T follicular helper cell (primary cell): ENCODE measurements at places on chromosomes 7 and 10.
A peak's percentile ranks its signal among the peaks of the same experiment; 100 is the strongest.

DNA sequence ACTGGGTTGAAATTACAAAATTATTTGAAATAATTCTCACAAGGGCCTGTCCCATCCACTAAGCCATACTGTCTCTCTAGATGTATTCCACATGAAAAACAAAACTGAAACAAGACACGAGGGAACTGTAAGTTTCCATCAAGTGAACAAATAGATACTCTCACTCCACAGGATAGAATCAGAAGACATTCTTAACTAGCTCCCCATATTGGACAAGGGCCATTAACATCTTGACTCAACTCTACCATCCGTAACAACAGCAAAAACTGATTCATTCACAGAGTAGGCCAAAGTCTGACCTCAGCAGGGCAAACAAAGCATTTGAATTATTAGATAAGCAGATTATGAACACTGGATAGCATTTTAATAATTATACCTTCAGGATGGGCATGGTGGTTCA, 29.1 kb downstream of the UBE2H start:
- DNase-seq = no peak

- peak; percentile 33 for DNase-seq
Measured at GRCh38 chr10:23314835-23315239, 29.8 kb downstream of the C10orf67 start.

DNA sequence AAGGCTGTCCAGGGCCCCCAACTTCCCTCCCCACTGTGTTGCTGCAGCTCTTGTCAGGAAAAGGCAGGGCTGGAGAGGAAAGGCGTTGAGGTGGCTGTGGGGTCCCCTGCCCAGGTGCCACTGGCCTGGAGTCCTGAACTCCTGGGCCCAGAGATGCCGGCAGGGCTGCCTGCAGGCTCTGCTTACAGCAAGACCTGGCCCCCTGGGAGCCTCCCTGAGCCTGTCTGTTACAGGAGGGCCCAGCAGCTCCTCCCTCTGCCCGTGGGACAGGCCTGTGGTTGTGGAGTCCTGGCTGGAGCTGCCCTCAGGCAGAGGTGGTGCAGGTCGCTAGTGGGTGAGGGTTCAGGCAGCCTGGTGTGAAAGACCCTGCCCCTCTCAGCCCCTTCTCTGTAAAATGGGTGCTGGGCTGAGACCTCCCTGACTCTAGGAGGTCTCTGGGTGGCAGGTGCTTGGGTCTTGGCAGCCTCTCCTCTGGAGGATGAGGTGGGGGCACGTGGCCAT, 9.9 kb downstream of the ANTXRL start:
- no peak for DNase-seq

- no peak for DNase-seq
Measured at GRCh38 chr7:40507166-40507565, 372.4 kb downstream of the SUGCT start.

DNA sequence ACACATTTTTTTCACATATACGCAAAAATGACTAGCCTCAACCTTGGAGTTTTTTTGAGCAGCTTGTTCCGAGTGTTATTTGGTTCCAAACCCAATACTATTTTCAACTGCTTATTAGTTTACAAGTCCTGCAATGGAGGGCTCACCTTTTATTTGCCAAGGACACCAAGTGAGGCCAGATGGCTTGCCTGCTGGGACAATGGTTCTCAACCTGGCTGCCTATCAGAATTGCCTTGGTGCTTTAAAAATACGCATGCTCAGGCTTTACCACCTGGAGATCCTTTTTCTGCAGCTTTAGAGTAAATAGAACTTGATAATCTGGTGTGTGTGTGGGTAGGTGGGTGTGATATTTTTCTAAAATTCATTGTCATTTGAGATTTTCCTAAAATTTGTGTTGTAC, 276.8 kb downstream of the MTERF1 start:
- no peak for DNase-seq

DNA sequence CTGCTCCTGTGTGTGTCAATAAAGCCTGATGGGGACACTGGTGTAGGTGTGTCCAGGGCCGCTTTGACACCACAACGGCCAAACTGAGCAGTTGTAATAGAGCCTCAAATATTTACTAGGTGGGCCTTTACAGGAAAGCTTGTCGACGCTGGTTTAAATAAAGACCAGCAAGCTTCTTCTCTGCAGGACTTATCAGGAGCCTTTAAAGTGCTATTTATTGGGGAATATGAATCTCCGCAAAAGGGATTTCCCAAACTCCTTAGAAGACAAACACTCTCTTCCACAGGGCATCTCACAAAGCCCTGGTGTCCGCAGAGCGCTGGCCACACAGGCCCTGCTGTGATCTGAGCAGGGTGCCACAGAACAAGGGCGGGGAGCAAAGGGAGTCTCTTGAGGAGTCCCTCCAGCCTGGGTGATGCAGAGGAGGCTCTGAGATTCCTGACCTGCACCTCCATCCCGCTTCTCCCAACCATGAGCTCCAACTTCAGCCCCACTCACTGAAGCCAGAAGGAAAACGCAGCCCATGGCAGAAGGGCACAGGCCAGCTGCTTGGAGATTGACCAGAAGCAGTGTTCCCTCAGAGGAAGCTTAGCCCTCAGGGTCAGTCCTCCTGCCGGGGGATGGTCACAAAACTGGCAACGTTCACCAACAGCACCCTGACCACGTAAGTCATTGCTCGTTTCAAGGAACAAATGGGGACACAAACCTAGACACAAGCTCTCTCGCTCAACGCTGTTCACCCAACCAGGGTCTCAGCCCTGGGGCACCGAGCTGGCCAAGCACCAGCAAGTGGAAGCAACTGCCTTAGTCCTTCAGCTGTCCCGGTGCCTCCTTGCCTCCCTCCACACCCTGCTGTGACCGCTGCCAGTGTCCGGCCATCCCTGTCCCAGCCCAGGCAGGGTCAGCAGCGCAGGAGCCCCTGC, 129.5 kb downstream of the OAT start:
- DNase-seq = no peak

DNA sequence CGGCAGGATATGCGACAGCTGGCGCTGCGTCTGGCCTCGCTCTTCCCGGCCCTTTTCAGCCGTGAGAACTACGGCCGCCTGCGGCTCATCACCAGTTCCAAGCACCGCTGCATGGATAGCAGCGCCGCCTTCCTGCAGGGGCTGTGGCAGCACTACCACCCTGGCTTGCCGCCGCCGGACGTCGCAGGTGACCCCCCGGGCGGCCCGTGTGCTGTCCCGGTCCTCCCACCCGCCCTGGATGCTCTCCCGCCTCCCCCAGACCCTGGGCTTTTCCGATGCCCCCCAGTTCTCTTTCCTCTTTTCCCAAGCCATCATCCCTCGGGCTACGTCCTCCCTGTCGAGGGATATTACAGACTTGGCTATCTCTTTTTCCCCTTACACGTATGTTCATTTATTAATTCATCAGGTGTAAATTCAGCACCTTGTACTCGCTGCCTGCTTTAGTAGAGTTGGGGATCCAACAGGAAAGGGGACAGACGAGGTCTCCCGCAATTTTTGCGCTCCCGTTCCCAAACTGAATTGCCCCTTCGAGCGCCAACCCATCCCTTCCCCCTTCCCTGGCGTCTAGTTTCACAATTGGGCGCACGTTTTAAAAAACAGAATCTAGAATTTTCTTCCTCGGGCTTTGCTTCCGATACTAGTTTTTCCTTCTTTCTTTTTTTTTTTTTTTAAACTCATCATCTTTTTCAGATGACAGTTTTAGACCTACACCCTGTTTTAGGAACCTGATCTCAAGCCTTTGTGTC, 846 bp downstream of the MINPP1 start:
- DNase-seq = peak; percentile 12

DNA sequence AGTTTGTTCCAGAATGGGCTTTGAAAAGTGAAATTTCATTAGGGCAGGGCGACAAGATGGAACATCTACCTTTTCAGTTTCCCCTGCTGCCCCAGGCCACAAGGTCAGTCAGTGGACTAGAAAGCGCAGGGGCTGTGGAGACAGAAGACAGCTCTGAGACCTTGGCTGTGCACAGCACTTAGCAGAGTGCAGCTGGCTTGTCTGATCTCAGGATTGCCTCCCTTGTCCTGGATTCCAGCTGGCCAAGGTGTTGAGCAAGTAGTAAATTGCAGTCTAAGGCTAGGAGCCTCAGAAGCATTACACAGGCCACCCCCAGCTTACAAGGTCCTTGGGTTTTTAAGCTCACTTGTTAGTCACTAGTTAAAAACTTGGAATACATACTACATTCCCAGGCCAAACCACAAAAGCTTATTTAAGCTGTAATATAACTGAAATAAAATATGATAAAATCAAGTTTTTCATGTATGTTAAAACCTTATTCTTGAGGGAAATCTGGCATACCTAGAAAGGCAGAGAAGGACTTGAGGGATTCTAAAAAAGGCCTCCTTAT, 67.3 kb upstream of the NPY start:
- no peak for DNase-seq

- DNase-seq = peak; percentile 46
Measured at GRCh38 chr7:27130540-27131389, at the start of gene HOXA4. Gene HOXA4, minus strand, starts transcription at chr7:27130757. Its CDS starts 24 bp downstream, at chr7:27130733.

DNA sequence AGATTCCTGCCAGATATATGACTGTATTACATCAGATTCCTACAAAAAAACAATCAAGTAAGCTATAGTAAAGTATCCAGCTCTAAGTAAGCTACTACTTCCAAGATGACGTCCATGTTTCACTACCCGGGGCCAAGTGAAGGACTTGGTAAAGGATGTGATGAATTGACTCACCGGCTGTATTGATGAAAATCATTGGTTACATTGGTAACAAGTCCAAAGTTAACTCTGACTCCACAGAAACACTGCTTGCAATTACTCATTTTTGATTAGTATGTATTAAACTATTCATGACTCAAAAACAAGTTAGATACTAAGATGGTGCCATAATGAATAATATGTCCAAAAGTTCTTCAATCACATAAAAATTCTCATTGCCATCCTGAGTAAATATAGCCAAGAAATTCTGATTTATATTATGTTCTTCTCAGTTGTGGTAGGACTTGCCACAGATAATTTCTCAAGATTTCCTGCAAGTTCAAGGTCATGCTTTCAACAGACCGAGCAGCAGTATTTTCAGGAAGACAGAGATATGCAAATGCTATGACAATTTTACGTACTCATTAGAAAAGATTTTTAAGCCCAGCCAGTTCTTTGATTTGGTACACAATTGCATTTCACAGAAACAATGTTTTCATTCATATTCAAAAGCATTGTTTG, 12.6 kb upstream of the DNAJC1 start:
- no peak for DNase-seq

GRCh38 chr7:150412518-150413488, 33.7 kb downstream of the ZNF775 start:
- no peak for DNase-seq

- DNase-seq = no peak
Measured at GRCh38 chr10:67803588-67804394, 34.2 kb downstream of the DNAJC12 start.

GRCh38 chr7:26534649-26535482, 243.2 kb downstream of the SNX10 start:
- no peak for DNase-seq

DNA sequence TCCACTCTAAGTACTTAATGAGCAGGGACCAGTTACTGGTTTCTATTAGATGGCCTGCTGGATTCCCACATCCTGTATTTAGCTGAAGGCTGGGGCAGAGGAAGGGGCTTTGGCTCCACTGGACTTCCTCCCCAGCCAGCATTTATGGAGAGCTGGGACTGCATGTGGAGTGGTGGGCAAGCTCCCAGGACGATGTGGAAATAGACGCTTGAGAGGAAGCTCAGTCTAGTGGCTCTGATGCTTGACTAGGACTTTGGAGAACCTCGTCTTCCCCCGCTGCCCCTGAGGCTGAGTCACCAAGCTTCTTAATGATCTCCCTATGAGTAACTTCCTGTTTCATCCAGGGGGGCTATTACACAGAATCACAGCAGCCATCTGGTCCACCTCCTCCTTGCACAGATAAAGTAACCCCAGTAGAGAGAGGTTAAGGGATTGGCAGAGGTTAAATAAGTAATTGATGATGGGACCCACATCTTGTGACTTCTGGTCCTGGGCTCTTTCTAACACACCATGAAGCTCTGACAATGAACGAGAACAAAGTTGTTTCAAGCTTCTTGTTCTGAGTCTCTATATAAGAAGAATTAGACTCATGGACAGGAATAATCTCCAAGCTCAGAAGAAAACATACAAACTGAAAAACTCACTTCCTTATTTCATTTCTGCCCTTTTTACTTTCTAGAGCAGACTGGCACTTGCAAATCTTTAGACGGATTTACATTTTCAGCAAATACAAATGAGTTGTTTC, 126.2 kb downstream of the PRPF18 start:
- DNase-seq = no peak

GRCh38 chr7:39613577-39613976, 9.8 kb upstream of the RALA start:
- DNase-seq = no peak

DNA sequence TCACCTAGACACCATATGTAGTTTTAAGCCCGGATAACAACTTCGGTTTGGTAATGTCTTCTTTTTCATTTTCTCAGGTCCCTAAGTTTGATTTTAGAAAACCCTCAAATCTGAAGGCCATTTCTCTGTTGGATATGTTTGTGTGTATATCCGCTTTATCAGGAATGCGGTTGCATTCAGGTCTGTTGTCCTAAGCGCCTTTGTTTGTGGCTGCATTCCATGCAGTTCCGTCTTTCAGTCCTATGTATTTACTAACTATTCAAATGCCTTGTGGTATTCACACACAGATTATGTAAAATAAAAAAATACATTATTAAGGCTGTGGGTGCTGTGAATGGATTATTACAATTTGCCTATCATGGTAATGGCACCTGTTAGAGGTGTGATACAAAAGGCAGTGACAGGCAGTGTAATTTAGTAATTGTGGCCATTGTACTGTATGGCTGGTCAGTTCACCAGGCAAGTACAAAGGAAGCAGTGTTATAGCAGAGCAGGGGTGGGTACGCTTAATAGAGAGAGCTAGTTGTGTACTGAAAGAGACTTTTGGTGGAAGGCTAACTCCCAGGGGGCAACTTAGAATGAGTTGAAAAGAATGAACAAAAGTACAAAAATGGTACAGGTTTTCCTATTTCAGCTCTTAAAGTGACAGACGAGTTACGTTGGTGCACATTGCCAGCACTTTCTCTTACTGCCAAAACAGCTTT, 136.4 kb downstream of the VTI1A start:
- no peak for DNase-seq

DNA sequence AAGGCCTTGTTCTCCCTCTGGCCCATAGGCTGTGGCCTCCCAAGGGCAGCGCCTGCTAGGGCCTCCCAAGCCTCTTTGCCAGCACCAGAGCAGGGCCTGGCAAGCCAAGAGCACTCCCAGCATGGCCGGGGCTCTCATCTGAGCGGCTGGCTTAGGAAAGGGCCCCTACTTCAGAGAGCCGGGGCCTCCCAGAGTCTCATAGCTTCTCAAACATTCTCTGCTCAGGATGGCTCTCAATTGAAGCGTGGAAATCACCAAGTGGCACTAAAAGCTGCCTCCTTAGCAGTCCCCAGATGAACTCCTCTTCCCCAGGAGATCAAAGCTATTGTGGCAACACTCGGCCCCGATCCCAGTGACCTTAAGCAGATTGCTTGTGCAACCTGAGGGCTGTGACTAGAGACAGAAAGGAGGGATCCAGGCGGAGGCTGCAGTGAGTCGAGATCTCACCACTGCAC, 69.4 kb downstream of the FAM53B start:
- no peak for DNase-seq

DNA sequence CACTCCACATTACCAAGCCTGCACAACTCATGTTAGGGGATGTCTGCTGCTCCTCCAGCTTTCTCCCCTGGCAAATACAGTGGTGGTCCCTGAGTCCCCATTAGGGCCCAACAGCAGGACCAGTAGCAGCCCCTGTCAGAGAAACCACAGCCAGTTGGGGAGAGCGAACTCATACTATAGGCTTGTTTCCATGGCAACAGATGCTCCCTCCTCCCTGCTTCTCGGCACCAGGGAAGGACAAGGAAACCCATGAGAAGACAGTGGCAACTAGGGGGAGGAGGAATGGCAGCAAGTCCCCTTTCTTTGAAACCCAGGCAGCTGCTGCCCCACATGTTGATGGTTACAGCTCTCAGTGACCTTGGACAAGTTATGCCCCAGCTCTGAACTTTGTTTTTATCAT, 326.4 kb downstream of the KCNMA1 start:
- no peak for DNase-seq
